ENCODE measurements at places on chromosomes 5 and 9.

- no peak for DNase-seq
Observed at GRCh38 chr5:41983284-41983683, 58.2 kb downstream of the FBXO4 start.

- no peak for DNase-seq
Observed at GRCh38 chr5:73039082-73039481, 81.3 kb upstream of the TMEM171 start.

DNA sequence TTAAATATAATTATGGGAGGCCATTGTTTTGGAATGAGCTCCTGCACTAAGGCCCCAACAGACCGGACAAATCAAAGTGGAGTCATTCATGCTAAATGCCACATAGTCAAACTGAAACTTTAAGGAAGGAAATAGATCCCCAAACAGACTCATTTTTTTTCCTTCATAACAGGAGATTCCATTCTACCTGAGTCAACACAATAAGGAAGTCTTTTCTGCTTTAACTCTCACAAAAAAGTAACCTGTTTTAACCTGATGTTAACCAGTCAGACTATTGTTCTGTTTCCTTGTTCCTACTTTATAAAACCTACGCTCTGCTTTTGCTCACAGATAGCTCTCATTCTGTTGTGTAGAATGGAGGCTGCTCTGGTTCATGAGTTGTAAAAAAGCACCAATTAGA, 234.9 kb downstream of the YTHDC2 start:
- DNase-seq, result no peak

DNA sequence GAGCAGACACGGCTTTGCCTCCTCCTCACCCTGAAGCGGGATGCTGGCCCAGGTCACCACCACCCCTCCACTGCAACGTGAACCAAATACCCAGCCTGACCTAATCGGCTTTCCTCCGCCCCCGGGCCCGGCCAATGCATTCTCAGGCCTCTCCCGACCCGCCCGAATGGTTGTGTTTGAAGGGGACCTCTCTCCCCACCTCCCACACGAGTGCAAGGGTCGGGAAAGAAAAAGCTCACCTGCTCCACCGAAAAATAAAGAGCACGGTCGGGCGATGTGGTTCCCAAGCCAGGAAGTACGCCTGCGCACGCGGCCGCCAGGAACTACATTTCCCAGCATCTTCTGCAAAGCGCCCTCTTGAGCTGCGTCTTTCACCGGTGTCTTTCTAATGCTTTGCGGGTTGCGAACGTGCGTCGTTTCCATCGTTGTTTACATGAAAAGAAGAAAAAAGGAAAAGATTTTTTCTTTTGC, at the start of gene ZNF883:
ZNF883 (minus strand) TSS at position 282 of the 471 bp plus-strand sequence.
- peak; percentile 56 for DNase-seq

DNA sequence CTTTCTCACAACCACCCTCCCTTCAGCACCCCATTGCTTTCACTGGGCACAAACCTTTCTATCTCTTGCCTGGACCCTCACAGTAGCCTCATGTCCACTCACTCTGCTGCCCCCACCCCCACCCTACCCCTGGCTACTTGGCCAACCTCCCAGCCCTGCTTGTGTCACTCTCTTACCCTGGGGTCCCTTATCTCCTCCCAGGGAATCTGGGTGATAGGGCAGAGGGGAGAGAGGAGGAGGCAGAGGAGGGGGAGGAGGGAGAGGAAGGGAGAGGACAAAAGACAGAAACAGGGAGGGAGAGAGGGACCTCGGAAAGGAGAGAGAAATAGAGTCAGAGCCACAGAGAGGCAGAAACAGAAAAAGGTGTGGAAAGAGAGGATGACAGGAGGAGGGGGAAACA, 25.0 kb upstream of the KIF12 start:
- DNase-seq, result no peak

- no peak for DNase-seq
Observed at GRCh38 chr5:80406980-80407734, 707 bp upstream of the ZFYVE16 start.

GRCh38 chr9:37574241-37574721, 1.9 kb downstream of the FBXO10 start:
- no peak for DNase-seq

DNA sequence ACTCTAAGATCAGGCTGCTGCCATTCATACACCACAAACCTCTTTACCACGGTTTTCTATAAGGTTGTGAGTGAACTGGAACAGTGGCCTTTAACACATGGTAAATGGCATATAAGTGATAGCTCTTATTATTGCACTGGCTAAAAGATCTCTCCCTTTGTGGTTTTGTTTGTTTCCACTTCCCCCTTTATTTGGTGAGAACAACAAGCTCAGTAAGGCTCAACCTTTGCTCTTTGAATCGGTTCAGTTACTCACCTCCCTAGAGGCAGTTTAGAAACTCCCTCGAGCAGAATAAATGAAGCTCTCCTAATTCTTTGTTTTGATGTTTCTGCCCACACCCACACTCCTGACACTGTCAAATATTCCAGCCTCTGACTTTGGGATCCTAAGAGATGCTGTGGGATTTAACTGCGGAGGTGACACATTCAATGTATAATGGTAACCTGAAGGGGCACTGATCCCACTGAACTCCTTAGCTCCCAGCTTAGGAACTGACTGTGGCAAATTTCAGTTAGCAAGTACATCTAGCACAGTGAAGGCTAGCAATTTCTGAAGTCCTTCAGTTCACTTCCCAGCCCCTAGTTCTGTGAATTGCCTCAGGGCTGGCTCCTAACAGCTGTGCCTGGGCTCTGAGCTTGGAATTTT, 22.5 kb upstream of the RAD23B start:
- DNase-seq, result no peak

GRCh38 chr5:161483721-161484120, 62.8 kb downstream of the GABRB2 start:
- no peak for DNase-seq

DNA sequence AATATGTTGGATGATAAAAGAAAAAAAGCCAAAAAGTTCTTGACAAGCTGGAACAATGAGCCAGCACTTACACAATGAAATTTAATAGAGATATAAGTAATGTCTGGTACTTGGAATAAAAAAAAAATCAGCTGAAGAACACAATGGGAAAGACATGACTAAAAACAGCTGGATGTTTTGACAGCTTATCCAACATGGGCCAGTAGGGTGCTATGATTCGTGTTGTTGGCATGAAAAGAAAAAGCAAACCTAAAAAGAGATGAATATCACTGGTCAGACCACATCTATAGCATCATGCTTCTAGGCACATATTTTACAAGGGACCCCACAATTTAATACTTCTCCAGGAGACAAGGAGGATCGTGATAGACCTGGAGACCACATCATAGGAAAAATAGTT, 175.3 kb downstream of the ARL15 start:
- peak; percentile 43 for DNase-seq

GRCh38 chr5:54243483-54244080, 66.8 kb downstream of the ARL15 start:
- DNase-seq, result peak; percentile 36

- DNase-seq, result peak; percentile 88
Observed at GRCh38 chr5:17441351-17441750, 56.7 kb upstream of the TAF11L2 start.

GRCh38 chr9:35000535-35001284, 11.2 kb downstream of the DNAJB5 start:
- DNase-seq, result peak; percentile 81

GRCh38 chr9:127650518-127650917, 38.4 kb downstream of the STXBP1 start:
- DNase-seq, result no peak

DNA sequence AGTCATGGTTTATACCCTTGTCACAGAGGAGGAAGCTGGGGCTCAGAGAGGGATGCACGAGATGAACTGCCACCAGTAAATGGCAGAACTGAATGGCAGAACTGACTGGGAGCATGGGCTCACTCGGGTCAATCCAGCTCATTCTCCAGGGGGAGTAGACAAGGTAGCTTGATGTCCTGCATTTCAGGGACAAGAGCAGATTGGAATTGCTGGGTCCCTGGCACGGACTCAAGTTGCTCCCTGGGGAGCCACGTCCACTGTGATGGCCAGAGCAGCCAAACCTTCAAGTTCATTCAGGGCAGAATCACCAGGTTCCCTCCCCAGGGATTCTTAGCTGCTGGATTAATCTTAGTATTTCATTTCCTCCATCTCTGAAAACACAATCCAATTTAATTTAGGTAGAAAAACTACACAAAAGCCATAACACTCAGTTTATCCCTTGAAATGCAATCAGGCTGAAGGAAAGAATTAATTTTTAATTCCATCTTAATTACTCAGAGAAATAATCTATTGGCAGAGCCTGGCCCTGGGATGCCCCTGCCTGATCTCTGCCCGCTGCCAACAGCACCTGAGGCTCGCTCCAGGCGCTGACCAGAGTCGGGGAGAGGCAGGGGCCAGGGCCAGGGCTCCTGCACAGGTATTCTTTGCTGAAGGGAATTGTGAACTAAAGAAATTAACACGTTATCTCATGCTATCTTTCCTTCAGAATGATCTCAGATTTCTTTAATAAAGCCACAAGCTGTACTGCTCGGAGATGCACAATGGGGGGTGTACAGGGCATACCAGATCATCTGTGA, 42.0 kb upstream of the UNC5A start:
- DNase-seq, result no peak

- peak; percentile 29 for DNase-seq
Observed at GRCh38 chr9:69027355-69028097, 8.0 kb upstream of the FXN start.

DNA sequence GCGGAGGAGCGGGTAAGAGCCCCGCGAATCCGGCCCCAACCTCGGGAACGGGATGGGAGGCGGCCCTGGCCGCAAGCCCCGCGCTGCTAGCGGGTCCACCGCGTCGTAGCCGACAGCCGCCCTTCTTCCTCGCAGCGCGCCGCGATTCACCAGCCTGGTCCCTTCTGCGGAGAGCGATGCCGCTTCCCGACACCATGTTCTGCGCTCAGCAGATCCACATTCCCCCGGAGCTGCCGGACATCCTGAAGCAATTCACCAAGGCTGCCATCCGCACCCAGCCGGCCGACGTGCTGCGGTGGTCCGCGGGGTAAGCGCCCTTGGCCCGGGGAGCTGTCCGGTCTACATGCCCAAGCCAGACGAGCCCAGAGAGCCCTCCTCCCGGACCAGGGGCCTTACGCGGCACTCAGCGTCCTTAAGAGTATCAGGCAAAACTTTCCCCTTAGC, 335 bp downstream of the ROPN1L start:
- DNase-seq, result no peak

- no peak for DNase-seq
Observed at GRCh38 chr5:102596113-102596512, 97.3 kb upstream of the SLCO6A1 start.

- DNase-seq, result no peak
Observed at GRCh38 chr9:91885746-91886413, 64.1 kb downstream of the ROR2 start.

- DNase-seq, result no peak
Observed at GRCh38 chr5:61234019-61234418, 71.8 kb upstream of the SMIM15 start.
